ENCODE measurements at places on chromosomes 4 and X. TPM values are rescaled to one million over a fixed set of nuclear protein-coding genes. Genes with fewer than 3 reads are reported as not detected.

DNA sequence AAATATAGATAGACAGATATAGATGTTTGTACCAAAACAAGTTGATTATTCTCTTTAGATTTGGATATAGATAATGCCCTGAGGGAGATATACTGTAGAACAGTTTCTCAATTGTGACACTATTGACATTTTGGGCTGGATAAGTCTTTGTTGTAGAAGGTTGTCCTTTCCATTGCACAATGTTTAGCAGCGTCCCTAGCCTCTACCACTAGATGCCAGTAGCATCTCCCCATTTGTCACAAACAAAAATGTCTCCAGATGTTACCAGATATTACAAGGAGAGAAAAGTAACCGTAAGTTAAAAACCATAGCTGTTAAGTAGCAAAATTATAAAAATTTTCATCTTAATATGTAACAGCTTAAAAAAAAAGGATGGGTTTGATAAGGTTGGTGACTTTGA lies 2595.3 kb downstream of the ARAP2 start:
- H3K4me1 ChIP-seq = peaks cover 13% of the 10 kb centered on the region
- no peaks in the 10 kb centered on the region for H3K27me3 ChIP-seq
- DNase-seq = no peak
- H3K4me3 ChIP-seq = no peak overlapping the region

DNA sequence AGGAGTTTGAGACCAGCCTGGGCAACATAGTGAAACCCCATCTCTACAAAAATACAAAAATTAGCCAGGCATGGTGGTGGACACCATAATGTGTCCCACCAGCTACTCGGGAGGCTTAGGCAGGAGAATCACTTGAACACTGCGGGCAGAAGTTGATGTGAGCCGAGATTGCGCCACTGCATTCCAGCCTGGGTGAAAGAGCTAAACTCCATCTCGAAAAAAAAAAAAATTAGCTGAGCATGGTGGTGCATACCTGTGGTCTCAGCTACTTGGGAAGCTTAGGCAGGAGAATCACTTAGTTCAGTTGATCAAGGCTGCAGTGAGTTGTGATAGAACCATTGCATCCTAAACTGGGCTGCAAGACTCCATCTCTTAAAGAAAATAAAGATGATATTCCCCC lies 91.2 kb downstream of the PLS3 start:
- peaks cover 5% of the 10 kb centered on the region for H3K4me1 ChIP-seq
- DNase-seq = no peak
- no peaks in the 10 kb centered on the region for H3K27me3 ChIP-seq
- no peak overlapping the region for H3K4me3 ChIP-seq

DNA sequence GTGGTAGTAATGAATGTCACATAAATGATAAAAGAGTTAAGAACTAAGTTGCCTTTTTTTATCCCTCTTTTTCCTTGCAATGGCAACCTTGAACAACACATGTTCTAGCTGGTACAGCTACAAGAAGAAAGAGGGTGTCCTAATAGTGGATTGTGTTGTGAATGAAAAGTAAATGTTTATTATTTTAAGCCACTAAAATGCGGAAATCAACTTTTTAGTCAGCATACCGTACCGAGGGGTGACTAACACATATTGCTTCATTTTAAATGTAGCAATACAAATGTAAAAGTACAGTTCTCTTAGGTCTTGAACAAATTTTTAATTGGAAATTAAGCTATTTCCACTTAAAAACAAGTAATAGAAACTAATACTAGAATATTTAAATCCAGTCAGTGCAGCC lies 17.7 kb upstream of the AP1AR start:
- H3K4me3 ChIP-seq = no peak overlapping the region
- H3K4me1 ChIP-seq = no peaks in the 10 kb centered on the region
- H3K27me3 ChIP-seq = no peaks in the 10 kb centered on the region
- H3K27ac ChIP-seq = no peak overlapping the region

DNA sequence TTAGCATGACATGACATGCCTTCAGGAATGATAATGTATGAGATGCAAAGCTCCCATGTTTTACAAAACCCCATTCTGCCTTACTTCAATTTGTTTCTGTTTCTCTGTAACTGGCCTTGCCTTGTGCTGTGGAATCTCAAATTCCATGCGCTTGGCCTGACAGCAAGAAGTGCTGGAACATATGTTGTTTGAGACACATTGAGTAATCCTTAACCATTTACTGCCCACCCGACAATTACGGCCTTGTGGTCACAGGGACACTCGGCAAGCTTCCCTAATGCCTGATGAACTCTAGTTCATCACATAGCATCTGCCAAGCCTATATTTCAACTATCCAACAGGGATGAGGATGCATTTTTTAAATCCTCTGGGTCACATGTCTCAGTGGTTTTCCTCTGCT lies 226.4 kb upstream of the CASK start:
- no peak overlapping the region for H3K27ac ChIP-seq
- no peaks in the 10 kb centered on the region for H3K27me3 ChIP-seq
- H3K4me3 ChIP-seq = no peak overlapping the region
- peaks cover 3% of the 10 kb centered on the region for H3K4me1 ChIP-seq

Gene BMPR1B
- 21.1 TPM for total RNA-seq
